ENCODE measurements at places on chromosomes 7 and 10.

- no peak for DNase-seq
Observed at GRCh38 chr7:148159331-148159730, 431.2 kb upstream of the C7orf33 start.

- DNase-seq: peak; percentile 57
Observed at GRCh38 chr7:129778770-129779601, 167.5 kb downstream of the NRF1 start.

DNA sequence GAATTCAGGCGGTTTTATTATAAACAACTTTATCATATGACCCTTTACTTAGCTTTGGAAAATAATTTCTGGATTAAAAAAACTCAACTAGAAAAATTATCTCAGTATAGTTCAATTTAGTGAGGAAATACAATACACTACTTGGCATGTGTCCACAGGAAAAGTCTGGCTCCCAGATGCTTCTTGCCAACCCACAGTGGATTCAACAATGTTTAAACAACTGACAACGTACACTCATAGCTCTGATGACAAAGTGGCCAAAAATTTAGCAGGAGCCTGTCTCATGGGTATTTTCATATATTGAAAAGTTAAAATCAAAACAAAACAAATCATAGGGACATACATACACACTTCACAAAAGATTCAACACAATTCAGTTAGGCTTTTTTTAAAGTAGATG, 158.8 kb downstream of the SKAP2 start:
- DNase-seq: no peak

GRCh38 chr7:304574-305409, 14.8 kb downstream of the FOXL3 start:
- DNase-seq: no peak

DNA sequence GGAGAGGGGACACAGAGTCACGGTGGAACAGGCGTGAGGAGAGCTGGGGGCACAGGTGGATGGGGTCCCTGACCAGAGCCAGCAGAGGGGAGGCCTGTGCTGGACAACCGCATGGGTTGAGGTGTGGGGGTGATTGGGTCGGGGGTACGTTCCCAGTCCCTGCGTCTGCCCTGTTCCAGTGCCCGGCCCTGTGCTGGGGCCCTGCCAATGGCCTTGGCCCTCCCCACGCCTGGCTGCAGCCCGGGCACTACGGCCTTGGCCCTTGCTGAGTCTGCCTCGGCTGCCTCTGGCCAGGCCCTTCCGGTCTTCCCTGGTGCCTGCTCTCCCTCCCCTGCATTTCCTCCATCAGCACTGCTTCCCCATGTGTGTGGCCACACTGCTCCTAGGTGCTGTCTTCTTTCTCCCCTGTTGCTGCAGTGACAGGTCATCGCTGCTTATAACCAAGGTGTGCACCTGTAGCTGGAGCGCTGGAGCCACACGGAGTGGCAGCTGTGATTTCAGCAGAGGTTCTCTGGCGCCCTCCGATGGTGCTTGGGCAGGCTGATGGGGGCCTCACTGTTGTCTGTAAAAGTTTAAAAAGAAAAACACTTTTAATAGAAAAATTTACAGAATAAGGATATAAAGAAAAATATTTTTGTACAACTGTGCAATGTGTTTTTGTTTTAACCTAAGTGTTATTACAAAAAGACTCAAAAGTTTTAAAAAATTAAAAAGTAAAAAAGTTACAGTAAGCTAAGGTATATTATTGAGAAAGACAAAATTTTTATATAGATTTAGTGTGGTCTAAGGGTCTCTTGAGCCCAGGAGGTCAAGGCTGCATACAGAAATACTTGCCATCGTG, 45.2 kb upstream of the BHLHA15 start:
- DNase-seq: peak; percentile 58

GRCh38 chr7:157555313-157555712, 218.5 kb downstream of the DNAJB6 start:
- DNase-seq: no peak

DNA sequence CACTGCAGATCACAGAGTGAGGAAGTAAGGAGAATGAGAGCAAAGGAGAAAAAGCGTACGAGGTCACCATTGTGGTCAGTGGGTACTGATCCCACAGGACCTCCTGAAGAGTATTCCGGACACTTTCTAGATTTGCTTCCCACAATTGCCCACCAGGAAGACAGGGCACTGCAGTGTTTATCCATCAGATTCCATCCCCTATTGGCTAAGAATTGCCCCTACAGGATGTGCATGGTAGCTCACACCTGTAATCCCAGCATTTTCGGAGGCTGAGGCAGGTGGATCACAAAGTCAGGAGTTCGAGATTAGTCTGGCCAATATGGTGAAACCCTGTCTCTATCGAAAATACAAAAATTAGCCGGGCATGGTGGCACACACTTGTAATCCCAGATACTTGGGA, 5.3 kb upstream of the FHIP2A start:
- no peak for DNase-seq

- DNase-seq: no peak
Observed at GRCh38 chr7:42138691-42139090, 98.3 kb downstream of the GLI3 start.

- DNase-seq: no peak
Observed at GRCh38 chr7:4835398-4836205, 26.2 kb downstream of the PAPOLB start.

- DNase-seq: no peak
Observed at GRCh38 chr10:120580918-120581895, 124.2 kb downstream of the PLPP4 start.

DNA sequence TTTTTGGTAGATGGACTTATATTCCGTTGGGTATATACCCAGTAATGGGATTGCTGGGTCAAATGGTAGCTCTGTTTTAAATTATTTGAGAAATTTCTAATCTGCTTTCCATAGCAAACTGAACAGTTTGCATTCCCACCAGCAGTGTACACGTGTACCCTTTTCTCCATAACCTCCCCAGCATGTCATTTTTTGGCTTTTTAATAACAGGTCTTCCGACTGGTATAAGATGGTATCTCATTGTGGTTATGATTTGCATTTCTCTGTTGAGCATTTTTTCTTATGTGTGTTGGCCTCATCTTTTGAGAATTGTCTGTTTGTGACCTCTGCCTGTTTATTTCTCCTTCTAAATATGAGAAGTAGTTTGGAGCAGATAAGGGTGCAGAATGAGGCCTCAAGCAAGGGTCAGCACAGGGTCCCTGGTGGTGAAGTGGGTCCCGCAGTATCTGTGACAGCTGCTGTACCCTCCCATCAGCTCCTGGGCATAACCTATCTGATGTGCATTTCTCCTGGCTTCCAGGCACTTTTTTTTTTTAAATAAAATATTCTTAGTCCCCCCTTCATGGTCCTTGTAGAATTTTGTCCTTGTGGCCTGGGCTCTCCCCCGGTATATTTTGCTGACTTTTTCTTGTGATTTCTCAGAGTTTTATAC, 73.5 kb downstream of the PROSER2 start:
- no peak for DNase-seq

GRCh38 chr7:101978683-101979082, 161.3 kb downstream of the CUX1 start:
- no peak for DNase-seq

DNA sequence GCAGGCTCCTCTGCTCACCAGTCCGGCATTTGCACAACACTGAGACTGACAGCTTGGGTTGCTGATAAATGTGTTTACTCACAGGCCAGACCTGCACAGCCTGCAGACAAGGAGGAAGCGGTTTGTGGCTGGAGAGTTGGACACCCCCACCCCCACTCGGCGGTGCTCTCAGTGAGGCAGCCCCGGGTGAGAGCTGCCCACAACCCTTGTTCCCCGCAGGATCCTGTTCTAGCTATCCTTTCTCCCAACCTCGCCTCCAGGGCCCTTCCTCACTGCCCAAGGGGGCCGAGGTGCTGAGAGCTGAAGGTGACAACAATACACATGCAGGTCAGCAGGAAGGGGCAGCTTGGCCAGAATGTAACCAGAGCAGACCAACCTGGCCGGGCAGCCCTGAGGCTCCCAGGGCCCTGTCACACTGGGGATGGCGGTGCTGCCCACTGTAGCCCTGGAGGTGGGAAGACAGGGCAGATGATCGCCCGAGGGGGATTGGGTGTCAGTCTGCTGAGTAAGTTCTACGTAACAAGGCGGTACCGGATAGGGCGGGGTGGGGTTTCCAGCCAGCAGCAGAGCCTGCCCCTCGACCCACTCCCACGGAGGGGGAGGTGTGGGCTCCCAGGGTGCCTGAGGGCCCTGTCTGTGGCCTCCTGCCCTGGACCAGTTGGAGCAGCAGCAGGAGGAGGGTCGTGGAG, 2.1 kb upstream of the ADAM8 start:
- peak; percentile 89 for DNase-seq

DNA sequence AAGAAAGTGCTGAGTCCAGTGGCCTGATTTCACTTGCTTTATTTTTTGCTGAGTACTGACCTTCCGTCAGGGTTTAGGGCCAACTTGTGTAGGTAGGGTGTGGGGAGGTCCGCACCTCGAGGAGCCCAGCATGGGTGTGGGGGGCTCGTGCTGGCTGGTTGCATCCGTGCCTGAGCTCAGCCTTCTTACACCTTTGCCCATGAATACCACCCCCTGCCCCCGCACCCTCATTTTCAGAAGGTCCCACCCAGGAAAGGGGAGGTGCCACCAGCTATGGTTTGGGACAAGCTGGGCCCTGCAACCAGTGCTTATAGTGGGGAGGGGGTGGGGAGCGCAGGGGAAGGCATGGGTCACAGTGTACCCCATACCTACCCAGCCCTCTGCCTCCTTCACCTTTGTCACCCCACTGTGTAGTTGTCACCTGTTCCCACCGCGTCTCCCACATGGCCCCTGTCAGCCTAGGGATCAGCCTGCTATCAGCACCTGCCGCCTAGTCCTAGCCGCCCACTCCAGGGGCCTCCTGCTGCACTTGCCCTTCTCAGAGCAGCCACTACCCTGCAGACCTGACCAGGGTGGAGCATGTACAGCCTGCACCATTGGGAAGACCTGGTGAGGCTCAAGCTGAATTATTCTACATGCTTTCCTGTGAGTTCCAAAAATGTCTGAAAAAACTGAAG, 146.2 kb upstream of the RET start:
- DNase-seq: no peak

DNA sequence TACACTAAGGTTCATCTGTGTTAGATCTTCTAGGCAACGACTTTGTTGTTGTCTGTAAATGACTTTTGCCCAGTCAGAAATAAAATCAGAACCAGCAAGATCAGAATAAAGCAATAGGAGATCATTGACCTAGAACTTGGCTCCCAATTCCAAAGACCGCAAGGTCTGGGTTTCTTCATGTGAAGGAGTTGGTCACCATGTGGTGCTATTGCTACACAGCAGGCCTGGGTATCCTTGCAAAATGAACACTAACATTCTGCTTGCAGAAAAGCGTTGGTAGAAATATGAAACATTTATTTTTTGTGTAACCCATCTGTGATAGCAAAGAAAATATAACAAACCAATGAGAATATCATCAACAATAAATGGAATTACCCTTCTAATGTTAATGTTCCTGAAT, 831.0 kb downstream of the NXPH1 start:
- DNase-seq: no peak

GRCh38 chr10:108465871-108466641, 1301.5 kb upstream of the SORCS1 start:
- no peak for DNase-seq

DNA sequence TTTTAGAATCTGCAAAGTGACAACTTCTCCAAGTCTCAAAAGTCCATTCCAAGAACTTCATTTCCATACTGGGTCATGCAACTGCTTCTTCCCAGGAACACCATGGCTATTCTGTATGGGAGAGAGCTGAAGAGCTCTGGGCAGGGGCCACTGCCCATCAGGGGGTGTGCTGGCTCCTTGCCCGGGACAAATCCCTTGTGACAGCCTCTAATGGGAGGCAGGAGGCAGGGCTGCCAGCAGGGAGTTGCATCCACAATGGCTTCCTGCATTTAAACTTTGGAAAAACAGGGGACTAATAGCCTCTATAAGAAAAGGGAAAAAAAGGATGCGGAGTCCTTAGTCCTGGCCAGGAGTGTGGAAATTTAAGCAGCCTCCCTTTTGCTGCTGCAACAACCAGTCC, 18.4 kb upstream of the FRMD4A start:
- DNase-seq: no peak

DNA sequence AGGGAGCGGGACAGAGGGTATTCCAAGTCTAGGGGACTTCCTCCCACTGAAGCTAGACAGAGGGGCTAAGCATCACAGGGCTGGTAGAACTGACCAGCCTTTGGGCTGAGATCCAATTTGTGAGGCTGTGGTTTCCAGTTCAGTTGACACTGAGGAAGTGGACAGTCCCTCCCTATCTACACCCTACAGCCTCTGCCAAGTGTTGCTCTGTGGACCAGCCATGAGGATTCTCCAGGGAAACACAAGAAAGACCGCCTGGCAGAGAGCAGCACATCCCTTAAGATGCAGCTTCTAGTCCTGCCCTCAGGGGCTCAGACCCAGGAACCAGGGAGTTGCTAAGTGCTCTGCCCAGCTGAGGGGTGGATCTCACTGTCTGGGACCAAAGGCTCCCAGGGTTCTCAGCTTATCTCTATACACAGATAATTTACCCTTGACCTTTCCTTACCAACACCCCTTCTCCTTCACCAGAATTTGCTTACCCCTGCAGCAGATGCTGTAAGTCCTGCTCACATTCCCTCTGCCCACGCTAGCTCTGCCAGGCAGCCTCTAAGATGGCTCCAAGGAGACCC, 252.0 kb downstream of the SKIDA1 start:
- no peak for DNase-seq

DNA sequence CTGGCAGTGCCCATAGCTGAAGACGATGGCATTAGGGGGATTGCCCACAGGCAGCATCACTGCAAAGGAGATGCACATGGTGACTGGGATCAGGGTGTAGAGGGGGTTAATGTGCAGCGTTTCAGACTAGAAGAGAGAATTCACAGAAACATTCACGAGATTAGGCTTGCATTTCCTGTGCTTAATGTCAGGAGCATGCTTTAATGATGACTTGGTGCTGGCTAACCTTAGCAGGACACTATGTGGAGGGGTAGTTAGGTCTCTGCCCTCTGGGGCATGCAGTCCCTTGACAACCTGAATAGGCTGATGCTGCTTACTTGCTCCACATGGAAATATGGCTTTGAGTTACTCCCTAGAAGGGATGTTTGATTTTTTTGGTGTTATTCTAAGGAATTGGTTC, 21.8 kb downstream of the STMP1 start:
- DNase-seq: no peak

GRCh38 chr7:100585511-100586265, at the start of gene LRCH4:
Gene LRCH4 (minus strand): TSS chr7:100586129. CDS start chr7:100586100, 29 bp downstream.
- DNase-seq: peak; percentile 79

DNA sequence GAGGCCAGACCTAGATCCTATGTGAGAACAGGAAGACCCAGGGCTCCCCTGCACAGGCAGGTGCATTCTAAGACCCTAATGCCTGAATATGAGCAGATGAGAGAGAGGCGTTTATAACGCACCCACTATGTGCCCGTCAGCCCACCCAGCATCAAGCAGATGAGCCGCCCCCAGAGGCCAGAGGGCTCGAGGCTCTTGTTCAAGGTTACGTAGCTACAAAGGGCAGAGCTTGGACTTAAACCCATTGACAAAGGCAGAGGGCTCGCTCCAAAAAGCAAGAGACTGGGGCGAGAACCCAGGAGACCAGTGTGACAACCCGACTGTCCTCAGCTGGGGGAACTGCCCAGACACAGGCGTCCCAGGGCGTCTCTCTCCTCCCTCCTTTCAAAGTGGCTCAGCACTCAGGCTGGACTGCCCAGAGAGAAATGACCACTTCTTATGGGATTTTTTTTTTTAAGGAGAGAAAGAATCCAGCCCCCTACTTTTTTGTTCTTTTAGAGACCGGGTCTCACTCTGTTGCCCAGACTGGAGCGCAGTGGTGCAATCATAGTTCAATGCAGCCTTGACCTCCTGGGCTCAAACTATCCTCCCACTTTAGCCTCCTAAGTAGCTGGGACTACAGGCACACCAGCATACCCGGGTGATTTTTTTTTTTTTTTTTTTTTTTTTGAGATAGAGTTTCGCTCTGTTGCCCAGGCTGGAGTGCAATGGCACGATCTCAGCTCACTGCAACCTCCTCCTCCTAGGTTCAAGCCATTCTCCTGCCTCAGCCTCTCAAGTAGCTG, 40.1 kb downstream of the TNRC18 start:
- no peak for DNase-seq

All from GM20000 (cell line).